ENCODE measurements at places on chromosomes 5 and 9.

GRCh38 chr5:102453716-102454115 is 45.1 kb downstream of the SLCO6A1 start:
- DNase-seq, result peak; percentile 20

DNA sequence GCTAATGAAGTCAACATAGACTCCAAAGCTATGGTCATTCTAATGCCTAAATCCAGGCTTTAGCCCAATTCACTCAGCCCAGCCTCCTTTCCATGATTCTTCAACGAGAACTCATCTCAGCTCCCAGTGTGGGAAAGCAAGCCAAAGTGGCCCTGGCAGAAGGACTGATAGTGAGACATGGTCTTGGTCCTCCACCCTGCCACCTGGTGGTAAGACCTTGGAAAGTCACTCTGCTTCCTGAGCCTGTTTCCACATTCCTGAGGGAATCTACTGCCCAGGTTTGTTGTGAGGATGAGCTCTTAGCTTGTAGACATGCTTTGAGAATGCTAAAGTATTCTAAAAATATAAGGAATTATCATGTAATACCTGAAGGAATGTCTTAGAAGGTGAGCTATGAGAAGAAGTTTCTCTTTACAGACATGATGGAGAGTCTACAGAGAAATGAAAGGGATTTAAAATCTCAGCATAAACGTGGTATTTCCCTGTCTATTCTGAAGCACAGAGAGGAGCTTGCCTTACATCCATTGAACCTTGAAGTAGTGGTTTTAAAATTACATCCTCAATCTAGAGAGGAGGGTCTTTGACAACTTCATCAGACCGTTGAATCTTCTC is 173.5 kb downstream of the TRIM32 start:
- DNase-seq, result peak; percentile 61

DNA sequence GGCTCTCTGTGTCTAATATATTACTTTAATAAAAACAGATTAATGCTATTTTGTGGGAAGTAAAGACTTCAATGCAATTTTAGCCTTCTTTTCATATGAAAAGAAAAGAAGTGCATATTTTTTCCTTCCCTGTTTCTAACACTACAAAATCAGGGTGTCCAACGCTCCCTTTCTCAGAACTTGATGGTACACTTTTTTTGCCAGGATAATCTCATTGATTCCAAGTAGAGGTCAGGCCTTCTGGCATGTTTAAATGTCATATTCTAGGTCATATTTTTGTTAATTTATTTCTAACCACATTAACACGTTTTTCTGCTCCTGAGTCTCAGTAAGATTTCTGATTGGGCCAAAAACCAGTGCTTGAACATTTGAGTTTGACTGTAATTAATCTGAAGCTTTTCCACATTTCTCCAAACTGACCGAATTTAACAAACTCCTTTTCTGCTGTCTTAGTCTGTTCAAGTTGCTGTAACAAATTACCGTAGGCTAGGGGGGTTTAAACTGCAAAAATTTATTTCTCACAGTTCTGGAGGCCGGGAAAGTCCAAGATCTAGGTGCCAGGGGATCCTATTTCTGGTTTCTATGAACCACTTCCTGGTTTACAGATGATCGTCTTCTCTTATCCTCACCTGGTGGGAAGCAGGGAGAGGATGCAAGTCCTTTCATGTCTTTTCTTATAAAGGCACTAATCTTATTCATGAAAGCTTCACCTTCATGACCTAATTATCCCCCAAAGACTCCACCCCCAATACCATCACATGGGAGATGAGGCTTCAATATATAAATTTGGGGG is 63.2 kb upstream of the ELL2 start:
- no peak for DNase-seq

DNA sequence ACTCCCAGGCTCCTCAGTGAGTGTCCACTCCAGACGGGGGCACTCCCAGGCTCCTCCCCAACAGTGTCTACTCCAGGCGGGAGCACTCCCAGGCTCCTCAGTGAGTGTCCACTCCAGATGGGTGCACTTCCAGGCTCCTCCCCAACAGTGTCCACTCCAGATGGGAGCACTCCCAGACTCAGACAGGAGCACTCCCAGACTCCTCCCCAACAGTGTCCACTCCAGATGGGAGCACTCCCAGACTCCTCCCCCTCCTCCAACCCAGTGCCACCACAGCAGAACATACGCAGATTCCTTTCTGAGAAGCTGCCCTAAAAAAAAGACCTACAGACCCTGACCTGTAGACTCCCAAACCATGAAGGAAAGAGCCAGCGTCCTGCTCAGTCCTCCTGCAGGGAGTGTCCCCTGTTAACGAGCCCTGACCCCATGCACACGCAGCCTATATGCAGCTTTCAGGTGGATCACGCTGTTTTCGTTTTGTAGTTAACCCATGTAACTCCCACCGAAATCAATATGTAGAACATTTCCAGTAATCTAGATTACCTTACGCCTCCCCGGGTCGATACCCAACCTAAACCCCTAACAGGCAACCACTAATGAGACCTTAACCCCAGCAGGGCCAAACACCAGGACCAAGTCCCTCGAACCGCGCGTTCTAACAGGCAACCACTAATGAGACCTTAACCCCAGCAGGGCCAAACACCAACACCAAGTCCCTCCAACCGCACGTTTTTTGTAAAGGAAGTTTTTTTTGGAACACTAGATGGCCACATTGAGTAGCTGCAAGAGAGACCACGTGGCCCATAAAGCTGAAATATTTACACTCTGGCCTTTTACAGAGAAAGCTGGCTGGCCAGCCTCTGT is 15.7 kb downstream of the PNPLA7 start:
- peak; percentile 65 for DNase-seq

- DNase-seq, result no peak
These were observed 837.7 kb upstream of the CDH9 start for GRCh38 chr5:27876071-27876470.

GRCh38 chr9:16594787-16595186 is 275.7 kb downstream of the BNC2 start:
- no peak for DNase-seq

DNA sequence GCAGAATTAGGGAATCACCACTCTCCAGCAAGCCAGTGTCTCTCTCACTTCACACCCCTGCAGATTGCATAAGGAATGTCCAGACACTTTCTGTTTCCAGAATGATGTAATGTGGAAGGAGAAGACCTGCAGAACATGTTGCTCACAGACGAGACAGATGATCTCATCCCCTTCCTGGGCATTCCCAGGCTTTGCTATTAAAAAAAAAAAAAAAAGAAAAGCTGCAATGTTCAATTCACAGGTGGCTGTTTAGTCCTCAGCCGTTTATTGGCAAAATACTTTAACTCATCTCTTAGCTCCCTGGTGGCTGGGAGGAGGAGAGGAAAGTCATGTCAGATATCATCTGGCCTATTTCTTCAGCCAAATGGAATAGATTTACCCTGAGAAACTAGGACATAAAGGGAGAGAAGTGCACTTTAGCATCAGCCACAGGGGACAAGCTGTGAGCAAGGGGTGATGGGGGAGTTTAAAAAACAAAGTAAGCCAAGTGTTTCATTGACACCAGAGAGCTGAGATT is 95.9 kb upstream of the TNC start:
- DNase-seq, result peak; percentile 89

GRCh38 chr5:180874804-180875582 is 13.9 kb upstream of the ZFP62 start:
- DNase-seq, result no peak

- DNase-seq, result no peak
These were observed 26.4 kb downstream of the ANXA6 start for GRCh38 chr5:151130922-151131891.

GRCh38 chr5:68223904-68224303 is 8.3 kb downstream of the PIK3R1 start:
- no peak for DNase-seq

GRCh38 chr9:100515578-100516494 is 42.9 kb downstream of the TMEFF1 start:
- DNase-seq, result peak; percentile 20

DNA sequence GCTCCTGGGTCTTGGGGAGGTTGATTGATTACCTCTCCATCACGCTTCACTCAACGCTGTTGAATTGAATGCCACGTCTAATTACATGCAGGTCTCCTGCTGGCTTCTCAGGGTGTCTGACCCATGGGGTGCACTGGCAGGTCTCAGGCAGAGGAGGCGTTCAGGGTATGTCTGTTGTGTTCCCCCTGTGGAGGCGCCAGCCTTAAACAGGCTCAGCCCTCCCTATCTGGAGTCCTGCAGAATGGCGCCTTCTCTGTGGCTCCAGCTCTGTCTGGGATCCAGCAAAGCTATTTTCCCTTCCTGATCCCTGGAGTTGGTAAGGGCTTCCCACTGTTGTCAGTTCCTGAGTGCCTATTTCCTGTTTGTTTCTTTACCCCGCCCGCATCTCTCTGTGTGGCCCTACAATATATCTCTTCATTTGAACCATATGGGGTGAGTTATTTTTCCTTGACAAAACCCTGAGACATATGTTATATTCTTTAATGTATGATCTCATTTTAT is 150.0 kb downstream of the NTRK2 start:
- DNase-seq, result no peak

GRCh38 chr5:175479125-175479881 is 943 bp downstream of the SFXN1 start:
- DNase-seq, result no peak

DNA sequence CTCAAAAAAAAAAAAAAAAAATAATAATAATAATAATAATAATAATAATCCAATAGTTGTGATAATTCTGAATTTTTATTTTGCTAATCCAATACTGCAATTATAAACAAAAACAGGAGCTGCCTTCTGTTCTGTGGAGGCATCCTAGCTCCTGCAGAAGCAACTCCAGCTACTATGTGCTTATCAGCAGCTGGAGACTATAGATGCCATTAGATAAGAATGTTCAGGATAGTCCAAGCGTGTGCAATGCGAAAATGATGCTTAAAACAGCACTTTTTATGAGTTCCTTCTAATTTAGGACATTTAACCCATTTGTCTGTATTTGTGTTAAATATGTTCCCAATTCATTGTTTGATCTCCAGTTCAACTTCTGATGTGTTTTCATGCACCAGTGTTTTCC is 220.6 kb upstream of the RASEF start:
- no peak for DNase-seq

DNA sequence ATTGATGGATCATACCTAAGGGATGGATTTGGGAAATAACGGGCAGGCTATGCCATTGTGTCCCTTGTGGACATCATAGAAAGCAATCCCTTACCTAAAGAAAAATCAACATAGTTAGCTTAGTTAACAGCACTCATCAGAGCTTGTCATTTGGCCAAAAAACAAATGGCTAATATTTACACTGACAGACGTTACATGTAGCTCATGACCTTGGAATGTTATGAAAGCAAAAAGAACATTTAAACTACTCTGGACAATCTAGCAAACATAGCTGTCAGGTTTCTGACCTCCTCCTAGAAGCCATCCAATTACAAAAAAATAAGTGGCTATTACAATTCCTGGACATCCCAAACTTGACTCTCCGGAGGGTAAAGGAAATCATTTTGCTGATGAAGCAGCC is 23.8 kb downstream of the TMEM232 start:
- no peak for DNase-seq

DNA sequence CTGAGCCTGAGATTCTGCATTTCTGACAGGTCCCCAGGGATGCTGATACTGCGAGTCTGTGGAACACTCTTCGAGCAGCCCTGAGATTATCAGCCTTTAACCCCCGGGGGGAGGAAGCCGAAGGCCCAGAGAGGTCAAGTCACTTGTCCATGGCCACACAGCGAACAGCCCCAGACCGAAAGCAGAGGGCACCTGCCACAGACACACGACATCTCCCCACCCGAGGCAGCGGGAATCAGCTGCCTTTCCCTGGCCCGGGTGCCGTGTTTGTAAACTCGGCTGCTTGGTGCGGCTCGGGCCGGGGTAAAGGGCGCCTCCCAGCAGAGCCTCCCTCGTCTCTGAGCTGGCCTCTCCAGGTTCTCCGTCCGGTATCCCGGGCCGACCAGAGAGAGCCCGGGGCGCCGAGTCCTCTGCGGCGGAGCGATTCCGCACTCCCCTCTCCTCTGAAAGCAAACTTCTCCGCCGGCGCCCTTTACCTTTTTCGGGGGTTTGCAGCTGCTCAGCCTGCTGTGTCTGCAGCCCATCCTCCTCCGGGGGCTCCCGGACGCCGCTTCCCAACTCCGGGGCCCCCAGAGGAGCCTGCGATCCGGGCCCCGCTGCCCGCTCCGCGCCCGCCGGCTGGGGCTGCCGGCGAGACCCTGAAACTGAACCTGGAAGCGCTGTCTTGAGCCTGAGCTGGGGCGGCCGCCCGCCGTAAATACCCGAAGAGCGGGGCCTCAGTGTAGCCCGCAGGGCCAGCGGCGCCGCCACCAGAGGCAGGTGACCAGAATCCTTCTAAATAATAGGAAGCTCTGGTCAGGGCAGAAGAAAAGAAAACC is at the start of gene CCDC69:
Gene CCDC69, minus strand, starts transcription at position 646 of the 818 bp plus-strand sequence. Its CDS starts 122 bp downstream, at position 524.
- peak; percentile 67 for DNase-seq

GRCh38 chr5:111933086-111933485 is 176.1 kb upstream of the NREP start:
- DNase-seq, result no peak

DNA sequence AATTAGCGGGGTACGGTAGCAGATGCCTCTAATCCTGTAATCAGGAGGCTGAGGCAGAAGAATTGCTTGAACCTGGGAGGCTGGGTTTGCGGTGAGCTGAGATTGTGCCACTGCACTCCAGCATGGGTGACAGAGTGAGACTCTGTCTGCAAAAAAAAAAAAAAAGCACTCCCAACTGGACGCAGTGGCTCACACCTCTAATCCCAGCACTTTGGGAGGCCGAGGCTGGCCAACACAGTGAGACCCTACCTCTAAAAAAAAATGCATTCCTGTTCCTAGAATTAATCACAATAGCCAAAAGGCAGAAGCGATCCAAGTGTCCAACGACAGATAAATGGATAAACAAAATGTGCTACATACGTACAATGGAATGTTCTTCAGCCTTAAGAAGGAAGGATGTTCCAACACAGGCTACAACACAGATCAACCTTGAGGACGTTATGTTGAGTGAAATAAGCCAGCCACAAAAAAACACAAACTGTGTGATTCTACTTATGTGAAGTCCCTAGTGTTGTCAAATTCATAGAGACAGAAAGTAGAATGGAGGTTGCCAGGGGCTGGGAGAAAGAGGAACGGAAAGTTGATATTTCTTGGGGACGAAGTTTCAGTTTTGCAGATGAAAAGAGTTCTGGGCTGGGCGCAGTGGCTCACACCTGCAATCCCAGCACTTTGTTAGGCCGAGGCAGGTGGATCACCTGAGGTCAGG is 13.8 kb downstream of the FAM78A start:
- no peak for DNase-seq

DNA sequence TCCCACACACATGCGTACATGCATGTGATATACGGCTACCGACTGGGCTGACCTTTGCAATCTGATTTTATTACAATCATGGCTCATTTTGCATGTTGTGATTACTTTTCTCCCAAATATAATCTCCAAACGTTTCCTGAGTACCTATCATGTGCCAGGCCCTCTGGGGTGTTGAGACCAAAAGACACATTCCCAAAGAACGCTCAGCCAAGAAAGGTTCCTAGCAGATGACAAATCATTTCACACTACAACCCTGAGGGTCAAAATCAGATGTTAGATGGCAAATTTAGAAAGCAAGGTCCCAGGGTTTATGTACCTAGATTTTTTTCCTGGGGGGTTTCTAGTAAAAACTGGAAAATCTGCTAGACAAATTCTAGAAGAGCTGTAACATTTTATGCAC is 32.4 kb upstream of the SLC25A51 start:
- peak; percentile 41 for DNase-seq

DNA sequence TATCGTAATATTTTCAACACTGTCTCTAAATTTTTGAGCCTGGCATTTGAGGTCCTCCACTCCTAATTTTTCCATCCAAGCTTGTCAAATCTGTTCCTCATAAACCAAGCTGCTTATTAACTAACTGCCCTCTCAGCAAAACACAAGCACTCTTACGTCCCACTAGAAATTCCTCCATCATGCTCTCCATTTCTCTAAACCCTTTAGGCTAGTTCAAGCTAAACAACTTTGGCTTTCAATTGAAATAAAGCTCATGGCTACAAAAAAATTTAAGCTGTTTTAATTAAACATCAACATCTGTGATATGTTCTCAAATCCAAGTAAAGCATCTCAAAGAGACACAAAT is 45.7 kb downstream of the RNF145 start:
- no peak for DNase-seq

Measured in EL (cell line).